ENCODE measurements at places on chromosomes 7 and 10.

- DNase-seq: no peak
These were observed 837.7 kb upstream of the AUTS2 start for GRCh38 chr7:68760556-68760955.

- no peak for DNase-seq
These were observed 280.9 kb upstream of the YAE1 start for GRCh38 chr7:39285256-39285655.

- no peak for DNase-seq
These were observed 222.0 kb upstream of the IMMP2L start for GRCh38 chr7:111784296-111784695.

DNA sequence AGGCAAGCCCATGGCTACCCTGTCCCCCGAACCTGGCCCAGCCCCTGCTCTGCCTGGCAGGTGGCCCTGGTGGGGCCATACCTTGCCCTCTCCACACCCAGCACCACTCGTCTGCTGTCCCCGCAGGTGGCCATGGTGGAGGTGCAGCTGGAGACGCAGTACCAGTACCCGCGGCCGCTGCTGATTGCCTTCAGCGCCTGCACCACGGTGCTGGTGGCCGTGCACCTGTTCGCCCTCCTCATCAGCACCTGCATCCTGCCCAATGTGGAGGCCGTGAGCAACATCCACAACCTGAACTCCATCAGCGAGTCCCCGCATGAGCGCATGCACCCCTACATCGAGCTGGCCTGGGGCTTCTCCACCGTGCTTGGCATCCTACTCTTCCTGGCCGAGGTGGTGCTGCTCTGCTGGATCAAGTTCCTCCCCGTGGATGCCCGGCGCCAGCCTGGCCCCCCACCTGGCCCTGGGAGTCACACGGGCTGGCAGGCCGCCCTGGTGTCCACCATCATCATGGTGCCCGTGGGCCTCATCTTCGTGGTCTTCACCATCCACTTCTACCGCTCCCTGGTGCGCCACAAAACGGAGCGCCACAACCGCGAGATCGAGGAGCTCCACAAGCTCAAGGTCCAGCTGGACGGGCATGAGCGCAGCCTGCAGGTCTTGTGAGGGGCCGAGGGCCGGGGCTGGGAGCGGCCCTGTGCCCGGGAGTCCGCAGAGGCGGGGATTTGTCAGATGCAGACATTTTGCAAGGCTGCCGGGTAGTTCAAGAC is 13.2 kb downstream of the ORAI2 start:
- no peak for DNase-seq

DNA sequence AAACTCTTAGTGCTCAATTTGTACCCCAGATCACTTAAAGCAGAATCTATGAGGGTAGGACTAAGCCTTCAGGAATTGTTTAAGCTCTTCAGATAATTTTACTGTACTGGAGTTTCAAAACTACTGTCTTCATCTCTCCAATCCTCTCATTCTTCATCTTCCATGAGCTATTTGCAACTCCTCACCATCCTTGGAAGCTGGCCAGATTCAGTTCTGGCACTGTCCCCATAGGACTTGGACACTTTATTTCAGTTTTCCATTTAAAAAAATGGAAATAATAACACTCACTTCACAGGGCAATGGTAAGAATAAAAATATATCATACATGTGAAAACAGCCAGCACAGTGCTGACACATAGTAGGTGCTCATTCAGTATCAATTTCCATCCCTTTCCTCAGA is 74.6 kb downstream of the PPP1R17 start:
- DNase-seq: no peak

GRCh38 chr7:83415840-83416239 is 233.1 kb downstream of the SEMA3E start:
- no peak for DNase-seq

DNA sequence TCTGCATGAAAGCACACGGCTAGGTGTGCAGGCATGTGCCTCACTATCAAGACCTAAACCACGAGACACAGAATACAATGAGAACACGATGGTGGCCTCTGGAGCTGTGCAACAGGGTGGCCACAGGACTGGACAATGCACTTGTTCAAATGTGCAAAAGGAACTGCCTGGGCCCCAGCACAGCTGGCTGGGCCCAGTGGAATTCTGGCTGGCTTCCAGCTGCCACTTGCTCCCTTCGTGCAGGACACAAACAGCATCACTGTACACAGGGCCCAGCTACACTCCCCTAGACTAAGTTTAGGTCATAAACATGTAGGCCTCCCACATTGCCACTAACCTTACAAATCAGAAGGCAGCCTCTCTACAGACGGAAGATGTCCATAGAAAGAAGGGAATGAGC is 23.4 kb downstream of the DOCK4 start:
- no peak for DNase-seq

DNA sequence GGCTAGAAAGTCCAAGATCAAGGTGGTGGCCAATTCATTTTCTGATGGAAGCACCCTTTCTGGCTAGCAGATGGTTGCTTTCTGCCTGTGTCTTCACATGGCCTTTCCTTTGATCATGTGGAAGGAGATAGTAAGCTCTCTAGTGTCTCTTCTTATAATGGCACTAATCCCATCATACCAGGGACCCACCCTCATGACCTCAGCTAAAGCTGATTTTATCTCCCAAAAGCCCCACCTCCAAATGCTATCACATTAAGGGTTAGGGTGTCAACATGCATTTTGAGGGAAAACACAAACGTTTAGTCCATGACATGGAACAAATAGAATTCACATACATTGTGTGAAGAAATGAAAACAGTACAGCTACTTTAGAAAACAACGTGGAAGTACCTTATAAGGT is 100.0 kb downstream of the VPS50 start:
- no peak for DNase-seq

GRCh38 chr10:103745341-103746247 is 109.8 kb downstream of the SH3PXD2A start:
- DNase-seq: no peak

DNA sequence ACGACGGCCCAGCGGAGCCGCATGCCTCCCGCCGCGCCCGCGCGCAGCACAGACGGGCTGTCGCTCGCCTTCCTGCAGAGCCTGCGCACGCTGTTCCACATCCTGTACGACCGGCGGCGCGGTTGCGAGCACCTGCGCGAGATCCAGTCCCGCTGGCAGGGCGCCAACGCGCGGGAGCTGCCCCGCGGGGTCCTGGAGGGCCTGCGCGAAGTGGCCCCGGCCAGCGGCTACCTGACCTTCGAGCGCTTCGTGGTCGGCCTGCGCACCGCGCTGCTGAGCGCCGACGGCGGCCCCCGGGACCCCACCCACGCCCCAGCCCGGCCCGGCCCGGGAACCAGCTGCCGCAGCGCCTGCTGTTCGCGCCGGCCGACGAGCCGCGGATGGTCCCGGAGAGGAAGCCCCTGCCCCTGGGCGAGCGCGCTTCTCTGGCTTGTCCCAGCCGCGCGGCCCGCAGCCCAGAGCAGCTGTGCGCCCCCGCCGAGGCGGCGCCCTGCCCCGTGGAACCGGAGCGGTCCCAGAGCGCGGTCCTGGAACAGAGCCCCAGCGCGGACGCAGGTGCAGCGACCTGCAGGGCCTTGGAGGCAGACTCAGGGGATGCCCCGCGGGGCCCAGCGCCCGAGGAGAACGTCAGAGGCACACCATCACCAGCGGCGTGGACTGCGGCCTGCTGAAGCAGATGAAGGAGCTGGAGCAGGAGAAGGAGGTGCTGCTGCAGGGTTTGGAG is 25.3 kb upstream of the ZNF716 start:
- DNase-seq: no peak

- no peak for DNase-seq
These were observed 54.2 kb upstream of the SVIL start for GRCh38 chr10:29689001-29689400.

DNA sequence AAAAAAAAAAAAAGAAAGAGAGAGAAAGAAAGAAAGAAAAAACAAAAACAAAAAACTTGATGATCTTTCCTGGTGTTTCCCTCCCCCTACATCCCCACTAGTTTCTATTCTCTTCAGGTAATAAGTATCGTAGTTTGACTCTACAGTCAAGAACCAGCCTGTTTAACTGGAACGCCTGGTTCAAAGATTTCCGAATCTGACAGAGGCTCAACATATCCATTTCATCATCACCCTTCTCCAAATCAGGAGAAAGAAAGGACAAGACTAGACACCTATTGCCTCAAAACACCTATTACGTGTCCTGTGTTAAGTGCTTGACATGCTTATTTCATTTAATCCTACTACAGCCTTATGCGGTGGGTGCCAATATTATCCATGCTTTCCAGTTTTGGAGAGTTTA is 20.4 kb upstream of the BLOC1S2 start:
- DNase-seq: no peak

GRCh38 chr10:107480781-107481180 is 316.3 kb upstream of the SORCS1 start:
- DNase-seq: no peak

DNA sequence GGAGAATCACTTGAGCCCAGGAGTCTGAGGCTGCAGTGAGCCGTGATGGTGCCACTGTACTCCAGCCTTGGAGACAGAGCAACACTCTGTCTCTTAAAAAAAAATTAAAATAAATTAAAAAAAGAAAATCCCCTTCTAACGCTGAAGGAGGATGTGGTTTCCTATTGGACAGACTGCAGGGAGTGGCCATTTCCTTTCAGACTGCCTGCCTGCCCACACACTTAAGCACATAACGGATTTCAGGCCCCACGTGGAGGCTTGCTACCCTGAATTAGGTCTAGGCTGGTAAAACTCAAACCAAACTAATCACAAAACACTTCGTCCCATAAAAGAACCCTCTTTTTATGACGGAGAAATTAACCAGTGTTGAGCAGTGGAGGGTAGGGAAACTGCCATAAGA is 34.0 kb downstream of the GATA3 start:
- DNase-seq: no peak

GRCh38 chr7:136194878-136195277 is 217.7 kb upstream of the MTPN start:
- no peak for DNase-seq

DNA sequence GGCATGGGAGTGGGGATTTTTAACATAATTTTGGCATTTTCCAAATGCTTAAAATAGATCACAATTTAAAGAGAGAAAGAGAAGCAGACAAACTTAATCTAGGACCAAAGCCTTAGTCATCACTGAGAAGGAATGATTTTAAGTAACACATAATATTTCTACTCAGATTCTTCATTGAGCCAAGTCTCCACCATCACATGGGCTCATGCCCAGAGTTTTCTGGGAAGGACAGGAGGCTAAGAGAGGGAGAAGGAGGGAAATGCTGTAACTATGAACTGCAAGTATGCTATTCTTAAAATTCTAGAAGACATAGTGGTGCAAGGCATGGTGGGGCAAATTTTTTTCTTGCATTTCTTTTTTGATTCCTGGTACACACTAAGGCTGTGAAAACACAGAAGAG is 23.8 kb upstream of the UBE2D1 start:
- no peak for DNase-seq

GRCh38 chr10:31477584-31477983 is 158.6 kb downstream of the ZEB1 start:
- DNase-seq: no peak

GRCh38 chr7:154844499-154844898 is 158.4 kb downstream of the PAXIP1 start:
- DNase-seq: no peak

DNA sequence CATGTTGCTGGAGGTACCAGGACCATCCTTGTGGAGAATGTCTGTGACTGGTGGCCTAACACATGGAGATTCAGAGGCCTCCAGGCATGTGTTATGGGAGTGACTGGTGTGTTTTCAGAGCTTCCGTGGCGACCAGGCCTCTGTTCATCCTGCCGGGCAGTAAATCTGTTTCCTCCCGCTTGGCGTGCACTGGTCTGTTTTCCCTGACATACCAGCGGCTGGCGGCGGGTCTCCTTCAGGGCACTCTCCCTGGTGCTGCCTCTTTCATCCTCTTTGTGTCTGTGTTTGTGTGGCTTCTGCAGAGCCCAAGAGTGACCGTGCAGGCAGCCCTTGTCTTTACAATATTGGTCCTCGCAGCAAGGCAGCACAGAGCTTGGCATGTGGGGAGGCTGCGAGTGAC is 385.1 kb upstream of the MKI67 start:
- no peak for DNase-seq

DNA sequence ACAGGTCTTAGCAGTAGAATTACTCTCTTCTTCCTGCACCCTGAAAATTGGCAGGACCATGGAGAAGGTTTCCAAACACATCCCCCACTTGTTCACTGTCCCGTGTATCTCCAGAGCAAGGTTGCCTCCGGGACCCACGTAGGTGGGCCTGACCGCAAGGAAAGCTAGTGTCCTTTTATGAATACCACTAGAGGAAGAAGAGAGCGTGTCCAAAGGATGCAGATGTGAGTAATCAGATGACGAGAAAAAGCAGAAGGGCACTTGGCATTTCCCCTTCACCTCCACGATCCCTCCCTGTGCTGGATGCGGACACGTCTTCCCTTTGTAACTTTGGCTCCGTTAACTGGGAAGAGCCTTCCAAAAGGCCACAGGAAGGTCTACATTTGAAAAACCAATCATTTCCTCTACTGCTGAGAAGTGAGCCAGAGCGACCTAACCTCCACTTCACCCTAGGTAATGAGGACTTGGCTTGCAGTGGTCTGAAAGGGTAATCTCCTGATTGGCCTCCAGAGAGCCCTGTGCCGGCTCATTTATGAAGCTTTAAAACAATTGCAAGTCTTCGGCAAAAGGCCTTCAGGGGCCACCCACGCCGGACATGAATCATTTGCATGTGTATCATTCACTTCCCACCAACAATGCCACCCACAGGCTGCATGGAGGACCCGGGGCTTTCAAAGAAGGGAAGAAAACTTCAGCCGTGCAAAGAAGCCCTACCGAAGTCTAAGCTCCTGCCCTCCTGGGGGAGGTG is 55.4 kb downstream of the LYZL1 start:
- no peak for DNase-seq

DNA sequence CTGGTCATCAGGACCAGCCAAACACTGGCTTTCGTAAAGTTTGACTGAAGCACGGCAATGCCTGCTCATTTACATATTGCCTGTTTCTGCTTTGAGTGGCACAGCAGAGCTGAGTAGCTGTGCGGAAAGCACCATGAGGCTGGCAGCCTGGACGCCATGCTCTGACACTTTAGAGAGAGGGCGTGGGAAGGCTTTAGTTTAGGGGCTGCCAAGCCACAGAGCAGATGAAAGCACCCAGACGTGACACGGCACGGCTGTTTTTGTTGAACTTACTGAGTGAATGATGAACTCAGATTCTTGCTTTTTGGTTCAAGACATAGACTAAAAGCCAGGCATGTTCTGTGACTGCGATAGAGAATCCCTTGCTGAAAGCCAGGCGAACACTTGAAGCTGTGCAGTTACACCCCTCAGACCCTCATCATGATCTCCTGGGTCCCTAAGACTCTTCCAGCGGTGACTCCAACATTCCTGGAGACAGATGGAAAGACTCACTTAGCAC is 182.1 kb downstream of the ZMYND11 start:
- DNase-seq: no peak

- no peak for DNase-seq
These were observed 108.5 kb downstream of the ST7 start for GRCh38 chr7:117061751-117062150.
